ENCODE measurements at places on chromosomes 7 and 10. TPM values are rescaled to one million over a fixed set of nuclear protein-coding genes. Genes with fewer than 3 reads are reported as not detected.

GRCh38 chr7:159039716-159040115 is 105.0 kb downstream of the VIPR2 start:
- DNase-seq = no peak

Gene HOXA13
- total RNA-seq = 13.1 TPM

GRCh38 chr10:48744587-48744986 is 59.9 kb downstream of the WDFY4 start:
- no peak for DNase-seq

GRCh38 chr7:124263232-124263827 is 230.5 kb upstream of the TMEM229A start:
- DNase-seq = no peak

- no peak for DNase-seq
Observed at GRCh38 chr10:132452216-132452650, 55.2 kb downstream of the PWWP2B start.

GRCh38 chr7:98204670-98205069 is 6.6 kb upstream of the BHLHA15 start:
- no peak for DNase-seq

- DNase-seq = no peak
Observed at GRCh38 chr7:118759921-118760320, 535.4 kb downstream of the ANKRD7 start.

Gene SYT15B
- total RNA-seq = 0.24 TPM

Gene CAV2
- 157 TPM for total RNA-seq

Gene FOXI2
- not detected for total RNA-seq

Gene PON1
- total RNA-seq = not detected
